Activated CD8-positive, alpha-beta memory T cell treated with anti-CD3 and anti-CD28 coated beads, Interleukin-2, amount 10 ng/mL, durations not matched to agents 7 days and 5 days (primary cell): ENCODE measurements at places on chromosomes 7 and 10.
A peak's percentile ranks its signal among the peaks of the same experiment; 100 is the strongest.

DNA sequence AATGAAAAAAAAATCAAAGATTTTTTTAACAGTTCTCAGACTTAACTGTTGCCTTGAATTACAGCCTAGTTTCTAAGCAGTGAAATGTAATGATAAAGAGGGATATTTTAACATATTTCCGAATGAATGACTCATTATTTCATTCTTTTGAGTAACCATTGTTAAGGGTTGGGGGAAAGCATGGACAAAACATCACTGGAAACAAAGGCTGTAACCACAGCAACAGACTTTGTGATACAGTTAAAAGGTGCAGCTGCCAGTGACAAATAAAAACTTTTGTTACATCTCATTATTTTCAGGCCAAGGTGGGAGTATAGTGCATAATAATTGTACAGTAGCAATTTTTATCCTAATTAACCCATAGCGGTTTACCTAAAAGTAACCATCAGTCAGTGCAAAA is 172.6 kb downstream of the LRRTM3 start:
- no peak for DNase-seq

- no peak for DNase-seq
These were observed 60.8 kb downstream of the ATXN7L1 start for GRCh38 chr7:105815576-105815975.

DNA sequence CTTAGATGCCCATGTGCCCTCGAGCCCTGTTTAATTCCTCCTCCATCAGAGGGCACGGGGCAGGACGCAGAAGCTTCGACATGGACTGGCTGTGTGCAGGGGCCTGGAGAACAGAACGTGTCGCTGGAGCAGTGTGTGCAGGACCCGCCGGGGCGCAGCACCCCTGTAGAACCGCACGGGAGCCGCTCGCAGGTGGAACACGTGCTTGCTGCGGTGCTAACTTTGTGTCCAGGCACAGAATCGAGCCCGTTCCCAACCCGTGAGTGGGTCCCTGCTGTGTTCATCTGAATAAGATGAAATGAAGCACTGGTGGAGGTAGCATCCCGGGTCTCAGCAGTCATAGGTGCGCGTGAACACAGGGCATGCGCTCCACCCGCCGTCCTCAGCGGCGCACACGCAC is 116.9 kb downstream of the WDR37 start:
- no peak for DNase-seq

DNA sequence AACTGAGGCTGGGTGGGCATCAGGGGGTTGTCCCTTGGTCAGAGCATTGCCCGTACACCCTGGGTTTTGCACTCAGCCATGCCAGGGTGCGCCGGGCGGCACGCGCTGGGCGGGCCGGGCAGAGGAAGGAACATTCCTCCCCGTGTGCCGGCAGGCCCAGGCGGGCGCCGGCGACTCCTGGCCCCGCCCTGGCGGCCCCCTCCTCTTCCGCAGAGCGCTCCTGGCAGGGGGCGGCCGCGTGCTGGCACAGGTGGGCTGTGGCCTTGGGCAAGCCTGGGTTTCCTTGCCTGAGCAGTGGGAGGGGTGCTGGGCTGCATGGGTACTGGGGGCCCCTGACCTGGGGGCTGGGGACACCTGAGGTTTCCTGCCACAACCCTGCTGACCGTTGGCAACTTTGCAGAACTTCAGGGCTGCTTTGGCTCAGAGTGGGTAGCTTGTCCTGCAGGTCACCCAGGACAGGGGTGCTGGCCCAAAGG is 3.9 kb downstream of the LFNG start:
- DNase-seq = no peak

DNA sequence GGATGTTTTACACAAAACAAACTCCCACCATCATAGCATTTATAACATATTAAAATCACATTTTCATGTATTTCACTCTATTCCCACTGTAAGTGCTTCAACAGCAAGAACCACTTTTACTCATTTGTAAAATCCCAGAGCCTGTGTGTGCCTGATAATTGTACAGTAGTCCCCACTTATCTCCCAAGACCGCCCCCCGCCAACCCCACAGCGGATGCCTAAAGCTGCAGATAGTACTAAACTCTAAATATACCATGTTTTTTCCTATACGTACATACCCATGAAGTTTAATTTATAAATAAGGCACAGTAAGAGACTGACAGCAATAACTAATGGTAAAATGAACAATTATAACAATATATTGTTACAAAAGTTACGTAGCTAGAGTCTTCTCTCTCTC is 33.5 kb downstream of the EZH2 start:
- no peak for DNase-seq

DNA sequence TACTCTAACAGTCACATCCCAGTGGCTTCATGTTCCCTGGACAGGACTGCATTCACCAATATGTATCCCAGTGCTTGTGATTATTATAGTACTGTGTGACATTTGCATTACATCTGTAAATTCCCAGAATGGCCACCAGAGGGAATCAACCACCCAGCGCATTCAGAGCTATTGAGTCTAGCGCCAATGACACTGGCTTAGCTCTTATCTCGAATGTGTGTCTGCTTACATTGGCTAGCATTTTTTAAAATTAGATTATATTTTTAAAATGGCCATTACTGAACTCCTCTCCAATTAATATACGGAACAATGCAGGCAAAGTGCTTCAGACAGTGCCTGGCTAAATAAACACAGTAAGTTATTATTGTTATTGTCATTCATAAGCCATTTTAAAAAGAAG is 36.3 kb downstream of the TRIL start:
- peak; percentile 51 for DNase-seq

DNA sequence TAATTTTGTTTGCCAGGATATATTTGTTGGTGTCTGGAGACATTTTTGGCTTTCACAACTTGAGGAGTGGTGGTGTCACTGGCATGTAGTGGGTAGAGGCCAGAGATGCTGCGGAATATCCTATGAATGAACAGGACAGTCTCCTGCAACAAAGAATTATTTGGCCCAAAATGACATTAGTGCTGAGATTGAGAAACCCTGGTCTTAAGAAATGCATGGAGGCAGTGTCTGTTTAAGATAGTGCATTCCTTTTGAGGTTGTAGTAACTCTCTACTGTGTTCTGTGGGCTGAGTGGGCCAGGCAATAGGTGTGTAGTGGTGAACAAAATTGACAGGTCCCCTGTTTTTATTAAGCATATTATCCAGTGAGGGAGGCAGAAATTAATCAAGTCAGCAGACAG is 165.5 kb downstream of the CDK14 start:
- DNase-seq = no peak

DNA sequence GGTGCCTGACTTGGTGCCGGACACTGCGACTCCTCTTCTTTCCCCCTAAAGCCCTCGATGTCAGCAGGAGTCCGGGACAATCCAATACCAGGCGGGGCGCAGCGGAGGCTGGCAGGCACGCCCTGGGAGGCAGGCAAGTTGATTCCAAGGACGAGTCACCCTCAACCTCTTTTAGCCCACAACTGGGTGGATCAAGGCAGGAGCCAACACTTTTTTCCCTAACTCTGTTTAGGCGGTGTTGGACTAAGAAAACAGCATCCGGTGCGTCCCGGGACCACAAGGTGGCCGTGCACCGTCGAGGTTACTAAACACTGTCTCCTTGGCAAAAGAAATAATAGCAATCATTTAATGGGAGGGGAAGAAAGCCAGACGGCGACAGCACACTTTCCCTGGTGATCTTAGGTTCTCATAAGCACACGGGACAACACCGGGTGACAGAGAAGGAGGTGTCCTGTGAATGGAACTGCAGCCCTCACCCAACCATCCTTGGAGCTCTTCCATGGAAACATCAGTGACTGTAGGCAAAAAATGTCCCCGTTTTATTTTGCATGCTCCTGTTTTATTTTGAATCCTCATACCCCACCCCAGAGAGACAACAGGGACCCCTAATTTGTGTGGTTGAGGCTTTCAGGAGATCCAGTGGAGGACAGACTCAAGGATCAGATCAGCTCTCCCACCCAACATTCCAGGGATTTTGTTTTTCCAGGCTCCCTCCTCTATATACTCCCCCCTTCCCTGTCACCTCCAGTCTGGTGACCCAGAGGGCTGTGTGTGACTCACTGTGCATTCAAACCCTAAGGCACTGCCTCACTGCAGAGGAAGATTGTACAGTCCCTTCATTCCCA is 1.3 kb upstream of the CALCR start:
- no peak for DNase-seq

- no peak for DNase-seq
These were observed 249.7 kb downstream of the MTERF1 start for GRCh38 chr7:91630581-91631380.

DNA sequence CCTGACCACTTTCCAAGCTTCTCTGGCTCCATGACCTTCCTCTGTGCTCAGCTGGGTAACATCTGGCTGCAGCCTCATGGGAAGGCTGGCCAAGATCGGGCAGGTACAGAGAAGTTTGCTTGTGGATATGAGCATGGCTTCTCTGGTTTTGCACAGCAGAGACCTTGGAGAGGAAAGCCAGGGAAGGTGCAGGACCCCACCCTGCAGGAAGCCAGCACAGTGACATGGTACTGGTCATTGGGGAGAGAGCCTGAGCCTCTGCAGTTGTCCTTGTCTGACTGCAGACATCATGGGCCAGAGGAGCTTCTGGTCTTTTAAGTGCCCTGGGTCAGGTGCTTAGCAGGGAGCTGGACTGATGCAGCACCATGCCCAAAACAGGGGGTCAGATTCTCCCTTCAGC is 70.6 kb upstream of the LEP start:
- no peak for DNase-seq

GRCh38 chr7:140081774-140082425 is 19.1 kb upstream of the PARP12 start:
- no peak for DNase-seq
